Upper lobe of right lung (tissue), 1 donor: ENCODE measurements at places on chromosomes 1 and 21. TPM values are rescaled to one million over a fixed set of nuclear protein-coding genes. Genes with fewer than 3 reads are reported as not detected.

Gene USP21
- 27.7 TPM for total RNA-seq

Gene OXCT2
- total RNA-seq: 0.43 TPM

Gene KCNJ10
- not detected for total RNA-seq

Gene GJB4
- total RNA-seq: not detected

Gene PAQR6
- 1.9 TPM for total RNA-seq

Gene ETV3L
- not detected for total RNA-seq

Gene CRP
- 0.26 TPM for total RNA-seq

Gene AHCTF1
- total RNA-seq: 28.8 TPM

Gene GPA33
- total RNA-seq: 0.90 TPM

Gene CATSPERE
- 1.1 TPM for total RNA-seq

Gene FBXO2
- 11.2 TPM for total RNA-seq

Gene FMO5
- 95.9 TPM for total RNA-seq

Gene CDK11A
- 51.7 TPM for total RNA-seq

Gene TTLL7
- total RNA-seq: 16.2 TPM

Gene MIXL1
- total RNA-seq: not detected

Gene TAF13
- total RNA-seq: 41.1 TPM

Gene C4BPB
- 6.6 TPM for total RNA-seq

Gene GPR52
- total RNA-seq: 1.9 TPM

Gene NR1I3
- total RNA-seq: not detected

Gene SCAMP3
- 70.9 TPM for total RNA-seq

Gene RCOR3
- total RNA-seq: 46.7 TPM

Gene PRRX1
- 25.9 TPM for total RNA-seq

Gene C1orf94
- total RNA-seq: not detected

Gene RGSL1
- total RNA-seq: not detected

Gene RASSF5
- 37.6 TPM for total RNA-seq

Gene LRRC53
- not detected for total RNA-seq

Gene FAM151A
- not detected for total RNA-seq

Gene PYHIN1
- total RNA-seq: 2.6 TPM

Gene CFAP107
- not detected for total RNA-seq

Gene BCAR3
- total RNA-seq: 23.5 TPM

Gene L1TD1
- 0.67 TPM for total RNA-seq

Gene CLDN17
- total RNA-seq: not detected

Gene HSD3B2
- not detected for total RNA-seq

Gene TBX19
- total RNA-seq: 3.5 TPM

Gene PRR9
- not detected for total RNA-seq

Gene GPX7
- 6.2 TPM for total RNA-seq

Gene TSPAN2
- 6.1 TPM for total RNA-seq

Gene CDC14A
- total RNA-seq: 12.0 TPM

Gene CD48
- total RNA-seq: 21.5 TPM
